ENCODE measurements at places on chromosomes 11 and 22. TPM values are rescaled to one million over a fixed set of nuclear protein-coding genes. Genes with fewer than 3 reads are reported as not detected.

Gene C11orf42
- not detected for total RNA-seq

Gene SMC1B
- total RNA-seq, result 0.11 TPM

Gene KBTBD4
- 14.3 TPM for total RNA-seq

Gene LPXN
- 2.1 TPM for total RNA-seq

Gene TMEM121B
- 7.5 TPM for total RNA-seq

Gene AGBL2
- 3.7 TPM for total RNA-seq

Gene DPAGT1
- total RNA-seq, result 64.6 TPM

Gene DAGLA
- total RNA-seq, result 3.4 TPM

Gene ADORA2A
- total RNA-seq, result 8.1 TPM

Gene KRTAP5-10
- not detected for total RNA-seq

GRCh38 chr22:49116486-49117120 is 711.1 kb downstream of the BRD1 start:
- no peaks in the 10 kb centered on the region for H3K27me3 ChIP-seq
- H3K4me1 ChIP-seq, result peaks cover 16% of the 10 kb centered on the region
- DNase-seq, result no peak
- no peak overlapping the region for H3K27ac ChIP-seq

- no peak overlapping the region for H3K27ac ChIP-seq
- no peaks in the 10 kb centered on the region for H3K36me3 ChIP-seq
- peaks cover 26% of the 10 kb centered on the region for H3K4me1 ChIP-seq
Measured at GRCh38 chr11:128507936-128508335, 79.4 kb downstream of the ETS1 start.

DNA sequence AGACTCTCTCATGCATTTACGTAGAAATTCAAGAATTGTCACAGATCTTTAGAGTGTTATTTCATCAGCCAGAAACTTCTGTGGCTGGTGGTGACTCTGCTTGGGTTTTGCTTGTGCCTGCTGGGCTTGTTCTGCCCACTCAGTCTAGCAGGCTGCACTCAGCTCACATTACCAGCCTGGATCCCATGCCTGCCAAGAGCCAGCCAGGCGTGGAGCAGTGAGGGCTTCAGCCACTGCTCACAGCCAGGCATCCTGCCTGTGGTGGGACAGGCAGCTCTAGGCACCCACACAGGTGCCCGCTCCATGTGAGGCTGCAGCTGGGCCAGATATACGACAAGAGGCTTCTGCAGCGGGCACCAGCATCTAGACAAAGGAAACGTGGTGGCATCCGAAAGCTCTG is 1213.3 kb upstream of the RAG2 start:
- H3K27me3 ChIP-seq, result no peaks in the 10 kb centered on the region
- H3K27ac ChIP-seq, result no peak overlapping the region
- no peak overlapping the region for H3K4me3 ChIP-seq
- no peaks in the 10 kb centered on the region for H3K4me1 ChIP-seq
- peaks cover 37% of the 10 kb centered on the region for H3K36me3 ChIP-seq
- no peak for DNase-seq

GRCh38 chr11:111462329-111462728 is 49.9 kb downstream of the BTG4 start:
- no peaks in the 10 kb centered on the region for H3K27me3 ChIP-seq
- no peak overlapping the region for H3K27ac ChIP-seq

DNA sequence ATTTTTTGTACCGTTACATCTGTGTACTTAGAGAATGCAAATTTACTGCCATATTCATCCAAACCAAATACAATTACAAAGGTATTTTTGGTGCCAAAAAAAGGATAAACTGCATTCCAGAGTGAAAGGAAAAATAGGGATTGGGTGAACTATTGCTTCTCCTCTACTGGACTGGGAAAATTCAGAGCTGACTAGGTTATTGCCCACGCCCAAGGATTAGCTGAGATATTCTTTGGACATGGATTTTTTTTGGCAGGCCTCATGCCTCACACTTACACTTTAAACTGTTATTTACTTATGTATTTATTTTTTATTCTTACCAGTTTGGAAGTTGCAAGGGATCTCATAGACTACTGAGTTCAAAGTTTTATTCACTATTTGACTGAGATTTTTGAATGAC is 76.3 kb upstream of the DDI1 start:
- no peaks in the 10 kb centered on the region for H3K27me3 ChIP-seq
- peaks cover 7% of the 10 kb centered on the region for H3K4me1 ChIP-seq
- no peak for DNase-seq
- peaks cover 4% of the 10 kb centered on the region for H3K36me3 ChIP-seq
- H3K4me3 ChIP-seq, result no peak overlapping the region

- no peaks in the 10 kb centered on the region for H3K27me3 ChIP-seq
- peaks cover 6% of the 10 kb centered on the region for H3K4me1 ChIP-seq
- H3K36me3 ChIP-seq, result peaks cover 17% of the 10 kb centered on the region
Measured at GRCh38 chr11:66195867-66196266, 72.6 kb upstream of the RAB1B start.

- no peaks in the 10 kb centered on the region for H3K4me1 ChIP-seq
- H3K36me3 ChIP-seq, result no peaks in the 10 kb centered on the region
- no peak overlapping the region for H3K27ac ChIP-seq
- H3K27me3 ChIP-seq, result no peaks in the 10 kb centered on the region
Measured at GRCh38 chr11:100328626-100329340, 358.3 kb upstream of the ARHGAP42 start.

DNA sequence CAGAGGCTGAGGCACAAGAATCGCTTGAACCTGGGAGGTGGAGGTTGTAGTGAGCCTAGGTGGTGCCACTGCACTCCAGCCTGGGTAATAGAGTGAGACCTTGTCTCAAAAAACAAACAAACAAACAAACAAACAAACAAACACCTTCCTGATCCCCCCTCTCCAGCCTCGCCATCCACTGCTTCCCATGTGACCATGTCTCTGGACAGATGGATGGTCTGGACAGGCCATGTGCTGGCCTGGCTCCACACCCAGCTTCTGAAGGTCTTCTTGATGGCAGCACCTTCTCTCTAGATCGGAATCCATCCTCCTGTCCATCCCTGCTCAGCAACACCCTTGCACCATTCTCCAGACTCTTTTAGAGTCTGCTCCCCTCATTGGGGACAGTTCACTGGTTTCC is 10.7 kb upstream of the PEX26 start:
- H3K27ac ChIP-seq, result no peak overlapping the region
- H3K27me3 ChIP-seq, result peaks cover 3% of the 10 kb centered on the region
- H3K4me1 ChIP-seq, result no peaks in the 10 kb centered on the region
- no peaks in the 10 kb centered on the region for H3K36me3 ChIP-seq

DNA sequence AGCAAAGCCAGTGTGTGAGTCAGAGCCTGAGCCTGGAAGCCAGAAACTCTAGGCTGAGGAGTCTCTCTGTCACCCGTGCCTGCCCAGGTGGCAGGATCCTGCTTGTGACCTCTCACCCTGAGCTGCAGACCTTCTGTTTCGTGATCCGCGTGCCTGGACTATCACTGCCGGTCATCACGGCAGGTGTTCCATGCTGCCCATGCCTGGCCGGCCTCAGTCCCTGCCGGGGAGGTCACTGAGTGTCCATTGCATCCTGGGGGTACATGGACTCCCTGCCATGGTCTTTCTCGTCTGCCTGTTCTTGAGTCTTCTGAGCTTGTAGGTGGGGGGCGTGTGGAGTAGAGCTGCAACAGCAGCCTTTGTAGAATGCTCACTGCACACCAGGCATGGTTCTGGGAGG is 1032.4 kb downstream of the TBC1D22A start:
- H3K4me3 ChIP-seq, result no peak overlapping the region
- H3K36me3 ChIP-seq, result no peaks in the 10 kb centered on the region
- no peaks in the 10 kb centered on the region for H3K4me1 ChIP-seq
- no peak for DNase-seq
- no peak overlapping the region for H3K27ac ChIP-seq

GRCh38 chr11:63212742-63213141 is 30.7 kb downstream of the SLC22A25 start:
- H3K4me1 ChIP-seq, result no peaks in the 10 kb centered on the region
- H3K27me3 ChIP-seq, result peaks cover 12% of the 10 kb centered on the region
- H3K27ac ChIP-seq, result no peak overlapping the region
- peaks cover 9% of the 10 kb centered on the region for H3K36me3 ChIP-seq

GRCh38 chr11:17922416-17922788 is 90.4 kb downstream of the SERGEF start:
- H3K4me1 ChIP-seq, result peaks cover 45% of the 10 kb centered on the region
- H3K36me3 ChIP-seq, result no peaks in the 10 kb centered on the region
- no peak overlapping the region for H3K4me3 ChIP-seq
- no peak for DNase-seq
- H3K27ac ChIP-seq, result peak overlapping the region; percentile 18

DNA sequence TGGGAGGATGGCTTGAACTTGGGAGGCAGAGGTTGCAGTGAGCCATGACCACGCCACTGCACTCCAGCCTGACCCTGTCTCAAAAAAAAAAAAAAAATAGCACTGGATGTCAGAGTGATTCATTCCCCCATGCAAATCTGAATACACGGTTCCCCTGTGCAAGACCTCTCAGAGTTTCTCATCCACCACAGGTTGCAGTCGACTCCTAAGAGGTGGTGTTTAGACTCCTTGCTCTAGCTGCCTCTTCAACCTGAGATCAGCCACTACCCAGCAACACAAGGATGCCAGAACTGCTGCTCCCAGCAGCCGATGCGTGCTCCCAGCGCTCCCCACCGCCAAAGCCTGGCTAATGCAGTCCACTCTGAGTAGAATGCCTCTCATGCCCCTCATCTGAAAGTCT is 97.5 kb downstream of the PARVA start:
- no peaks in the 10 kb centered on the region for H3K36me3 ChIP-seq
- H3K4me3 ChIP-seq, result no peak overlapping the region
- H3K27me3 ChIP-seq, result no peaks in the 10 kb centered on the region

DNA sequence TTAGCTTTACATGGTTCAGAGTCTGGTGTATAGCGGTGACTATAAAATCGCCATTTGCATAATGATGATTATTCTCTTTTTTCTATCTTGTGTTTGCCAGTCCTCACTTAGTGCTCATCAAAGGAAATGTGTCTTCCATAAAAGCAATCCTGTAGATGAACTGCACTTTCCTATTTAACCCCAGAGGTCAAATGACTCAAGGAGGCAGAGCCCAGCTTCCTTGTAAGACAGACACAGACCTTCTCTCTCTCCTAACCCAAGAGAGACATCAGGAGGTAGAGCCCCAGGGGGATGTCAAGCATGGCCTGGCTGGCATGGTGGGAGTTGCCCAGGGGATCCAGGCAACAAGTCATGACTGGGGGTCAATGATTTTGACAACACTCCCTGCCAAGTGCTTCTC is 46.9 kb upstream of the CRTAM start:
- DNase-seq, result no peak
- H3K27me3 ChIP-seq, result no peaks in the 10 kb centered on the region
- no peak overlapping the region for H3K27ac ChIP-seq

DNA sequence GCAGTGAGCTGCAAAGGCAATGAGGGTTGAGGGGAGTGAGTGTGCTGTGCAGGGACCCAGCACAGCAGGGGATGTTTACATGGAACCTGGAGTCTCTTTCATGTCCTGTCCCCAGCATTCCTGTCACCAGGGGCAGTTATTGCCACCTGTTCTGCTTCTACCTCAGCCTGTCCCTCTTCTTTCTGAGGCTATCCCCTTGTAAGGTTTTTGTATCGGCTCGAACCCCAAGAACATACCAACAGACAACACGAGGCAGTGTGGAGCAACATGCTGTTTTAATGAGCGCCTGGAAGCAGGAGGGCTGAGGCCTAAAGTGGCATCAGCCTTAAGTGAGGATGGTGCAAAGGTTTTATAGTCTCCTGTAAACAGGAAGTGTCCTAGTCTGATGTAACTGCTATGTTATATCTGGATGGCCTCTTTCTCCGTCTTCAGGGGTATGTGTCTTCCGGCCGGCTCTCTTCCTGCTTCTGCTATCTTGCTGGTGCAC is 3.9 kb downstream of the SCGB2A2 start:
- H3K4me3 ChIP-seq, result no peak overlapping the region
- no peak overlapping the region for H3K27ac ChIP-seq
- peaks cover 2% of the 10 kb centered on the region for H3K27me3 ChIP-seq
- H3K36me3 ChIP-seq, result peaks cover 6% of the 10 kb centered on the region

DNA sequence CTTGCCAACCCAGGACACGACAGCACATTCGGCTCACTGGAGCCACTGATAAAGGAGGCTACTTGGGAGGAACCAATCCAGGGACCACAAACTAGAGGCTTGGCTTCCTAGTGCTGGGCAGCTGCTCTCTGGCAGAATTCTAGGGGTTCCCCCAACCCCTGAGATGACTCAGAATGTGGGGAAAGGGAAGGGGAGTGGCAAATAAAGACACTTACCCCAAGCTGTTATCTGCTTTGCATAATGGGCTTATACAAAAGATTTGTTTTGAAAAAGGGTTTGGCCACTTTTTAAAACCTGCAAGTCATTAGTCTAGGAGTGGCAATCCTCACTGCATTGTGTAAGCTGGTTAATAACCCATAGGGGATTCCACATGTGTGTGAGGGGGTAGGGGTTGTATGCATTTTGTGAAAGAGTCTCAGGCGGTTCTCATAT is 64.1 kb upstream of the LMO1 start:
- H3K4me3 ChIP-seq, result no peak overlapping the region
- H3K27ac ChIP-seq, result no peak overlapping the region
- no peaks in the 10 kb centered on the region for H3K27me3 ChIP-seq
- H3K4me1 ChIP-seq, result peaks cover 32% of the 10 kb centered on the region

GRCh38 chr11:128235426-128235825 is 351.9 kb downstream of the ETS1 start:
- H3K36me3 ChIP-seq, result no peaks in the 10 kb centered on the region
- no peak overlapping the region for H3K27ac ChIP-seq
- DNase-seq, result no peak
- peaks cover 4% of the 10 kb centered on the region for H3K27me3 ChIP-seq

DNA sequence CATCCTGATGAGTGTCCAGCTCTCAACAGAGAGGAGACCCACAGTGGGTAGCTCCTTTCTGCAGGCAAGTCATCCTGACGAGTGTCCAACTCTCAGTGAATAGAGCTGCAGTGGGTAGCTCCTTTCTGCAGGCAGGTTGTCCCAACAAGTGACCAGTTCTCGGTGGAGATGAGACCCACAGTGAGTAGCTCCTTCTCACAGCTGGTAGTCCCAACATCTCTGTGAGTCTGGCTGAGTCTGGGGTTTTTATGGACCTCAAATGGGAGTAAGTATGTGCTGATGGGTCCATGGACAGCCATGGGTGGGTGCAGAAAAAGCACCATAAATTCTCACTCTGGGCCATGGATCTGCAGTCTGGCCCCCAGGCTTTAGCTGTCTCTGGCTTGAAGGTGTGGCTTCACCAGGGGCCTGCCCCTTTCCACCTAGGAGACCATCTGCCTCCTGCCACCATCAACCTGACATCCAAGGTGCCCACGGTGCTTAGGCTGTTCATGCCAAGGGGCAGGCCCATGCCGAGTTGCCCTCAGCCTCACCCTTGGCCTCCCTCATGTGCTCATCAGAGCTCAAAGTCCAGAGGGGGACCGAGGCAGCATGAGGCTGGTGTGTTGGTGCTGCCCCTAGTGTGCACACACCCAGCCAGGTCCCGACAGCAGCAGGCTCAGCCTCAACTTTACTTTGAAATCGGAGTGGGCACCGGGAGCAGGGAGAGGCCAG is 15.3 kb downstream of the NPAT start:
- H3K4me3 ChIP-seq, result no peak overlapping the region
- H3K27ac ChIP-seq, result no peak overlapping the region
- H3K36me3 ChIP-seq, result peaks cover 65% of the 10 kb centered on the region
- peaks cover 11% of the 10 kb centered on the region for H3K4me1 ChIP-seq
- DNase-seq, result no peak

DNA sequence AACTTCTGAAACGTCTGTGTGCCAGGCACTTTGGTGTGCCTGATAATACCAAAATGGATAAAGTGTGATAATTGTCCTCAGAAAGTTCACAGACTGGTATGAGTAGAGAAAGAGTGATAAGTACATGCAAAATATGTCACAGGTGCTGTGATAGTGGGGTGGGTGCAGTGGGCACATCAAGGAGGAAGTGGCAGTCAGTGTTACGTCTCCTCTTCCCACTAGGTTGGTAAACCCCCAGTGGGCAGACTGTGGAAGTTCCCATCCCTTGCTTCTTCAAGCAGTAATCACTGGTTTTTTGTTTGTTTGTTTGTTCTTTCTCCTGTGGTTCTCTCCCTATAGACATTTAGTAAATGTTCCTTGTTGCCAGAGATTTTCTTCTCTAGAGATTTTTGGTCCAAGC is 5.4 kb downstream of the RNF121 start:
- H3K36me3 ChIP-seq, result no peaks in the 10 kb centered on the region
- no peak overlapping the region for H3K27ac ChIP-seq
- DNase-seq, result no peak
- H3K4me1 ChIP-seq, result peaks cover 18% of the 10 kb centered on the region
- H3K4me3 ChIP-seq, result no peak overlapping the region
